CD4-positive, alpha-beta T cell treated with Interleukin-12 subunit alpha and Interleukin-12 subunit beta, for 1 hour (primary cell): ENCODE measurements at places on chromosomes 6 and 20.

GRCh38 chr6:11845664-11846577 lies 67.3 kb upstream of the ADTRP start:
- no peak for DNase-seq

GRCh38 chr6:160031442-160031841 lies 62.6 kb downstream of the IGF2R start:
- no peak for DNase-seq

- DNase-seq, result no peak
These were observed 46.1 kb downstream of the RAB44 start for GRCh38 chr6:36743538-36744303.

DNA sequence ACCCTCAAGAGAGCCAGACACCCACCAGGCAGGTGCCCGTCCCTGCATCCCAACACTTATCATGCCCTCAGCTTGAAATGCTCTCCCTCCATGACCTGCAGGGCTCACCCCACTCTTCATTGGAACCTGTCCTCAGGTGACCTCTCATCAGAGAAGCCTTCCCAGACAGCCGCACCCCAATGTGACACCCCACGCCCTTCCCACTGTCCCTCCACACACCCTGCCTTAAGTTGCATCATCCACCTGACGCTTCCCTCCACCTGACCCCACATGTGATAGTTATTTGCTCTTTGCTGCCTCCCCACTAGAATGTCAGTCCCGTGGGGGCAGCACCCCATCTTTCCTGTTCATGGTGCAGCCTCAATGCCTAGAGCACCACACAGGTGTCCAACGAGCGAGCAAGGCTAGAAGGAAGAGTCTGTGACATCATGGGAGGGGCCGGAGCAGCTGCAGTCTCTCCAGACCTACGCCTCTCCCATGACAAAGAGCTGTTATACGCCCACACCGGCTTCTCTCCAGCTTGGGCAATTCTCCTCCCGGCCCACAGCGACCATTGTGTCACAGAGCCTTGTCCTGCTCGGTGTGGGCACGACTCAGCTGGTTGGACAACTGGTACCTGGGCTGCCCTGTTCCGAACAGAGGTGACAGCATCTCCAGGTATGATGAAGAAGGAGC lies 58.2 kb downstream of the NFATC2 start:
- DNase-seq, result no peak

GRCh38 chr6:2204272-2204671 lies 41.1 kb downstream of the GMDS start:
- DNase-seq, result no peak

GRCh38 chr6:141734071-141734840 lies 398.5 kb upstream of the GJE1 start:
- no peak for DNase-seq

DNA sequence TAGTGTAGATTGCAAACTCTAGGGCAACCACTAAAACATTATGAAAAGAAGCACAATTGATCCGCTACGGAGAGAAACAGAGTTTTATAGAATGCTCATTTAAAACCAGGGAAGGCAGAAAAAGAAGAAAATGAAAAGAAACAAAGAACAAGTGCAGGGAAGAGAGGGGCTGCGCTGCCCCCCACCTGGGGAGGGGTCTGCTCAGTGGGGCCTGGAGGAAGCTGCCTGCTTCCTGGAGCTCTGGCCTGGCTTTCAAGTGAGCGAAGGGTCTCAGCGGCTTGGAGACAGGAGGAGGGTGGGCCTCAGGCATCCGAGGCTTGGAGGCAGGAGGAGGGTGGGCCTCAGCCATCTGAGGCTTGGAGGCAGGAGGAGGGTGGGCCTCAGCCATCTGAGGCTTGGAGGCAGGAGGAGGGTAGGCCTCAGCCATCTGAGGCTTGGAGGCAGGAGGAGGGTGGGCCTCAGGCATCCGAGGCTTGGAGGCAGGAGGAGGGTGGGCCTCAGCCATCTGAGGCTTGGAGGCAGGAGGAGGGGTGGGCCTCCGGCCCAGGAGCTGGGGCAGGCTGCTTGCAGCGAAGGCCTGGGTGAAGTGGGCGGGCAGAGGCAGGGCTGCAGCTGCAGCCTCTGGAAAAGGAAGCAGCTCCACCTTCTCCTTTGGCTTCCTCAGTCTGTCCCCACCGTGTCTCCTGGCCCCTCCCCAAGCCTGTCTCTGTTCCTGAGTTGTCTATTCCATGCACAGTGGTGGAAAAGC lies 406.3 kb downstream of the TAF4 start:
- no peak for DNase-seq

- no peak for DNase-seq
These were observed 184.6 kb downstream of the QKI start for GRCh38 chr6:163599136-163599535.

DNA sequence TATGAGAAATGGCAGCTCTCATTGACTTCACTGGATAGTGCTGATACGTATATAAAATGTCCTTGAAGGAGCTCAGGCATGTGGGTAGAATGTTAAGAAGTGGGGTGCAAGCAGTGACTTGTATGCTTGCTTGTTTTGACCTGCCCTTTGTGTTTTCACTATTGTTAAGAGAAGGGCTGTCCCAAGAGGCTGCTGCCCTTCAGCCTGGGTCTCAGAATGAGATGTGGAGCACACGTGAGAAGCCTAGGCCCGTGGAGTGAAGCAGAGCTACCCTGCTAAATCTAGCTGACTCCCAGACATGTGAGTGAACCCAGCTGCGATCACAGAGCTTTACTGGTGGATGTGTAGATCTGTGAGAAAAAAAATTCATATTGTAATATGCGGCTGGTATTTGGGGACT lies 305.3 kb upstream of the RGS17 start:
- no peak for DNase-seq

- DNase-seq, result no peak
These were observed 123.9 kb downstream of the MAFB start for GRCh38 chr20:40565001-40565681.
